ENCODE measurements at places on chromosomes 2 and 18.
A peak's percentile ranks its signal among the peaks of the same experiment; 100 is the strongest.

DNA sequence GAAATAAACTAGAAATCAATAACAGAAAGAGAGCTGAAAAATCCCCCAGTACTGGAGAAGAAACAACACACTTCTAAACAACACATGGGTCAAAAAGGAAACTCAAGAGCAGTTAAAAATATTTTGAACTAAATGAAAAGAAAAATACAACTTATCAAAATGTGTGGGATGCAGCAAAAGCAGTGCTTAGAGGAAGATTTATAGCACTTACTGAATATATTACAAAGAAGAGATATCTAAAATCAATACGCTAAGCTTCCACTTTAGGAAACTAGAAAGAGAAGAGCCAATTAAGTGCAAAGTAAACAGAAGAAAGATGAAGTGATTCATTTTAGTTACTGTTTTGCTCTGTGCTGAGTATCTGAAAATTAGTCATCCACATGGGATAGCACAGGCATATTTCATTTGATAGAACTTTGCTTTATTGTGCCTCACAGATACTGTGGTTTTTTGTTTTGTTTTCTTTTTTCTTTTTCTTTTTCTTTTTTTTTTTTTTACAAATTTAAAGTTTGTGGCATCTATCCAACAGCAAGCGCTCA, 17.0 kb downstream of the TGFA start:
- no peak overlapping the region for H3K4me3 ChIP-seq
- no peaks in the 10 kb centered on the region for H3K27me3 ChIP-seq
- no peaks in the 10 kb centered on the region for H3K4me1 ChIP-seq
- no peak overlapping the region for H3K27ac ChIP-seq
- H3K36me3 ChIP-seq, result no peaks in the 10 kb centered on the region
- DNase-seq, result no peak

GRCh38 chr2:2825062-2825461, 494.0 kb upstream of the MYT1L start:
- no peak for DNase-seq
- no peaks in the 10 kb centered on the region for H3K36me3 ChIP-seq
- no peak overlapping the region for H3K4me3 ChIP-seq
- H3K27me3 ChIP-seq, result no peaks in the 10 kb centered on the region
- no peak overlapping the region for H3K27ac ChIP-seq

DNA sequence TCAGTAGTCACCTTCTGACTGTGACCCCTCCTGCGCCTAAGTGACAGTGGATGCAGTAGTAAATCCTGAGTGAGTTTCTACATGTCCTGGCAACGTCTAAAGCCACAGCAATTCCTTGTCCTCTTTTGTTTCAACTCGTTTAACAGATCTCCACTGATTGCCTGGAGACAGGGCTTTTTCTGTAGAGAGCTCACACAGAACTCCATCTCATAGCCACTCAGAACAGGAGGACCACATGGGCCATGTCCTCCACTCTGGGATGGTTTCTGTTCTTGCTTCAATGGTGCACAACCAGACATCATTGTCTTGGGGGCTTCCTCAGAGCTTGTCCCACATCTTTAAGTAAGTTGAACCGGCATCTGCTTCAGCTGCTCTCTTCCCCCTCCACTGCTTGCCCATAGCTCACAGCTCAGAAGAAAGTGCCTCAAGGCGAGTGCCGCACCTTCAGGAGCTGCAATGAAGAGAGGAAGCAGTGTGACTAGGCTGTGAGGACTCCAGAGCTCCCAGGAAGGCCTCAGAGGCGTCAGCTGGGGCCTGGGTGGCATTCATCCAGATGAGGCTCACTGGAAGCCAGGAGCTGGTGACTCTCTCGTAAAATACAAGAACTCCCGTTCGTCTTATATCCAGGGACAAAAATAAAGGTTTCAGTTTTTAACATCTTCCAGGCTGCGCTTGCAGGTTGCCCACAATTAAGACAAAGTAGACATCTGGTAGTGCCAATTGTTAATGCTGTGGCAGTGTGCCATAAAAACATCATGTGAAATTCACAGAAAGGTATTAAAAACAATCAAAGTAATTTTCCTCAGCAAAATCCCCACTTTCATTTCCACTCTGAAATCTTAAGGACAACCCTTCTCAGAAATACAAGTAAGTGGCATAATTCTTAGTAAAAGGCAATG, 37.3 kb downstream of the ST3GAL5 start:
- H3K4me1 ChIP-seq, result peaks cover 2% of the 10 kb centered on the region
- no peaks in the 10 kb centered on the region for H3K27me3 ChIP-seq
- H3K36me3 ChIP-seq, result no peaks in the 10 kb centered on the region

DNA sequence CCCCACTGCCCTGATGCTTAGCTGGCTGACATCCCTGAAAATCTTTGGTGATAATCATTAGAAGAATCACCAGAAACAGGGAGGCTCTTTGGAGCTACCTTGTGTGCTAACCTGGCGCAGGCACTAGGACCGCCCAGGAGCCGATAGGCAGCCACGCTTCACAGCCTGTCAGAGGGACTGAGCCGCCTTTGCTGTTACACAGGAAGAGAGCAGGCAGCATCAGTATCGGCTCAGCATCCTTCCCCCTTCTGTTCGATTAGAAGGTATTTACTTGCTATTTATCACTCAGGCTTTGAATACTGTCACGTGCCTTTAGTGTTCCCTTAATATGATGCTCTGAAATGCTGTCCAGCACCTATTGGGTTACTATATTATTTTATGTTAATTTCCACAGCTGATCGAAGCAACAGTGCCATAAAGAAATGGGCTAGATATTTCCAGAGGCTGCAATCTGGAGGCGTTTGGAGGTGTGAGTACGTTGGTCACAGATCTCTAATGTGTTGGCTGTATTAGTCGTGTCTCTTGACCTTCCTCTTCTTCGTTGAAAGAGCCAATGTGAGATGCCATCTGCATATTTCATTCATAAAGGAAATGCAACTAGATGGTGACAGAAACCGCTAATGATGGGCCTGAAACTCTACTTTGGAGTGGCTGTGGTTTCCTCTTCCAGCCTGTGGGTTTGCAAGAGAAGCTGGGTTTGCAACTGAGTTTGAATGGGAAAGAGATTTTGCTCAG, 110.4 kb upstream of the RAB27B start:
- no peaks in the 10 kb centered on the region for H3K4me1 ChIP-seq
- H3K36me3 ChIP-seq, result no peaks in the 10 kb centered on the region
- no peaks in the 10 kb centered on the region for H3K27me3 ChIP-seq
- peak overlapping the region; percentile 34 for H3K4me3 ChIP-seq

GRCh38 chr2:166314022-166314759, 61.6 kb downstream of the SCN9A start:
- H3K4me1 ChIP-seq, result peaks cover 5% of the 10 kb centered on the region
- peak; percentile 94 for DNase-seq
- H3K4me3 ChIP-seq, result no peak overlapping the region
- H3K27ac ChIP-seq, result peak overlapping the region; percentile 76

DNA sequence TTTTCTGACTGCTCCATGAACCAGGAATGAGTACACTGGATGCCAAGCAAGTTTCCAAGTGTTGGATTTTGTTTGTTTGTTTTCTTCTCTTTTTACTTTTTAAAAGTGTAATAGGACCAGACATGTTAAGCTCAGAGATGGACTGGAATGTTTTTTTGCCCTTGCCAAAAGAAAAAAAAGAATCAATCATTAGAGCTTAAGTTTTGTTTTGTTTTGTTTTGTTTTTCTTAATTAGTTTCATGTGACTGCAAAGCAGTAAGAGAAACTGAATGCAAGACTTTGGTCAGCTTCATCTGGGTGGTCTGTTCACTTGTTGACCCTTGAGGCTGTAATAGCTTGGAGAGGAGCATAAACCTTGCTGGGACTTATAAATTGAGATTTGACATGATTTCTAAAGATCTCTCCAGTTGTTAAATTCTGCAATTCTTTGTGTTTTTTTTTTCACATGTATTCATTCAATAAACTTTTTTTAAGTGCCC, 42.4 kb upstream of the SLC1A4 start:
- H3K4me3 ChIP-seq, result no peak overlapping the region
- no peak overlapping the region for H3K27ac ChIP-seq
- H3K4me1 ChIP-seq, result no peaks in the 10 kb centered on the region
- DNase-seq, result no peak

- no peaks in the 10 kb centered on the region for H3K36me3 ChIP-seq
- no peaks in the 10 kb centered on the region for H3K4me1 ChIP-seq
- no peak overlapping the region for H3K4me3 ChIP-seq
- no peaks in the 10 kb centered on the region for H3K27me3 ChIP-seq
- no peak for DNase-seq
These were observed 120.8 kb downstream of the FAM168B start for GRCh38 chr2:130972410-130972809.

- H3K27ac ChIP-seq, result no peak overlapping the region
- DNase-seq, result no peak
- no peaks in the 10 kb centered on the region for H3K36me3 ChIP-seq
These were observed 165.2 kb downstream of the RAPGEF4 start for GRCh38 chr2:172900871-172901270.
